A375 (cell line): ENCODE measurements at places on chromosomes 7 and 10. TPM values are rescaled to one million over a fixed set of nuclear protein-coding genes. Genes with fewer than 3 reads are reported as not detected.

The MOGAT3 gene
- total RNA-seq, result not detected in 2 replicates

The CNTNAP2 gene
- total RNA-seq, result 0.57 and 0.69 TPM in 2 replicates

The SUV39H2 gene
- total RNA-seq, result 15.4 and 16.6 TPM in 2 replicates

The PCLO gene
- 5.9 and 6.8 TPM in 2 replicates for total RNA-seq

The MMP21 gene
- total RNA-seq, result 0.19 TPM in 1 of 2 replicates, not detected in the other

The AVPI1 gene
- 98.2 and 109 TPM in 2 replicates for total RNA-seq

The OGDHL gene
- 2.7 and 3.0 TPM in 2 replicates for total RNA-seq

The ASIC3 gene
- 0.74 and 3.7 TPM in 2 replicates for total RNA-seq
